ENCODE measurements at places on chromosomes 13 and 19.

DNA sequence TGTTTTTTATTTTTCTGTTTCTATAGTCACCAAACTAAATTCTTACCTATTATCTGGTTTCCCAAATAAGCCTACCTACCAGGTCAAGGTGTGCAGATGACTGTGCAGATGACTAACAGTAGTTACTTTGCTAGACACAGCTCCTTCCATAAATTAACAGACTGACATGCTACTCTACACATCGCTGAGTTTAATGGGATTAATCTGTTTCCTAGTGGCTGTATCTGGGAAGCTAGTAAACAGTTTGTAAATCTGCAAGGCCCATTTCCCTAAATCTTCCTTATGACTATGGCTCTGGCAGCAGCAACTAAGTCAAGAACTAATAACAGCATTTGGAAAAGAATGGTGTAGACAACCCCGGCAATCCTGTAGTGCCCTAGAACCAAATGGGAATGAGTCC, 27.9 kb downstream of the MIPEP start:
- no peak for DNase-seq

DNA sequence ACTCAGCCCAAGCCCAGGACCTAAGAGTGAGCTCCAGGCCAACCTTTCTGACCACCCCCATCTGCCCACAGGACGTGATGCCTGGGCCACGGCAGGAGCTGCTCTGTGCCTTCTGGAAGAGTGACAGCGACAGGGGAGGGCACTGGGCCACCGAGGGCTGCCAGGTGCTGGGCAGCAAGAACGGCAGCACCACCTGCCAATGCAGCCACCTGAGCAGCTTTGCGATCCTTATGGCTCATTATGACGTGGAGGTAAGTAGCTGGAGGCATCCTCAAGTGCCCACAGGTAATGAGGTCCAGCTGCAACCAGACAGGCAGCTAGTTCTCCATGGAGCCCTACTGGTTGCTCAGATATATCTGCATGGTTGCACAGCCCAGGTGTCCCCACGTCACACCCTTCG, 14.8 kb downstream of the DDX39A start:
- DNase-seq, result no peak

DNA sequence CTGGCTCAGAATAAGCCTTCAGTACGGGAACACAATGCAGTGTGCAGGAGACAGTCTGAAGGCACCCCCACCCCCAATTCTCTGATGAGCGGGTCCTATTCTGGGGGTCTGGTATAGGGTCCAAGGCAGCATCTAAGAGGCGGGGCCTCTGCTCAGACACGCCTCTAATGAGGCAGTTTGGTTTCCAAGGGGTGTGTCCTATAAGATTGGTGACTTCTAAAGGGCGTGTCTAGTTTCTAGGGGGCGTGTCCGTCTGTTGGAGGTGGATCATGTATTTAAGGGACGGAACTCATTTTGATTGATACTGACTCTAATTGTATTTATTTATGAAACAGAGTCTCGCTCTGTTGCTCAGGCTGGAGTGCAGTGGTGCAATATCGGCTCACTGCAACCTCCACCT, 8.7 kb downstream of the FIZ1 start:
- DNase-seq, result no peak

DNA sequence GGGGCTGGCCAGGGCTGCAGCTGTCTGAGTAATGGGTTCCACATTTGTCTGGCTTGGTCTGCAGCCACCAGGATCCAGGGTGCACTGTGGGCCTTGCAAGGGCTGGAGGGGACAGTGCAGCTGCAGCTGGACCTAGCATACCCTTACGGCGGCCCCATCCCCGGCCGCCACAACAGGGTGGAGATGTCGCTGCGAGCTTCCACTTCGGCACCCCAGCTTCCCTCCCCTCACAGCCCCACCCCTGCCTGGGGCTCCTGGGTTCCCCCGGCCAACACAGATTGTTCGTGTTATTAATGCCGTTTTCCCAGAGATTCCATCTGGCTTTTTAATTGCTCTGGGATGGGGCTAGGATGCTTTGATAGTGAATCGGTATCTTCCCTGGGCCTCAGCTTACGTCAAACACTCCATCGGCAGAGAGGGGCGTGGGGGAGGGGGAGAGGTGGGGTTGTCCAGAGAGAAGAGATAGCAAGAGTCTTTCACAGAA, 5.8 kb downstream of the CEBPA start:
- no peak for DNase-seq

DNA sequence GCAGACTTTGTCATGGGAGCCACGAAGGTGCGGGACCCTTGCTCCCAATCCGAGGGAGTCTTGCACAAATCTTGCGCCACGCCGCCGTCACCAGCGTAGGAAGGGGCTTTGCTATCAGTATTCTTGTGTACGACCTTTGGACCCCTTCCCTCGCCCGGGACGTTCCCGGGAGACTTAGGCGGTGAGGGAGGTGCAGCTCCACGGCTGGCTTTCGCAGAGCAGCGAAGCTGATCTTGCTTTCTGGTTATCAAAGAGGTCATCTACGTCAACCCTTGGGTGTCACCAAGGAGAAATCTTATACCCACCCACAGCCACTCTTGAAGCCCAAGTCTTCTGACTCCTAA, 583 bp downstream of the TECR start:
- no peak for DNase-seq

- DNase-seq, result no peak
These were observed 630 bp downstream of the RAP2A start for GRCh38 chr13:97434397-97435201.

- DNase-seq, result no peak
These were observed 10.2 kb upstream of the JSRP1 start for GRCh38 chr19:2266183-2266993.

GRCh38 chr13:93953841-93954240, 525.6 kb downstream of the DCT start:
- no peak for DNase-seq

GRCh38 chr13:46278474-46278873, 66.7 kb downstream of the LRRC63 start:
- DNase-seq, result no peak

- DNase-seq, result no peak
These were observed 197.9 kb downstream of the LHFPL6 start for GRCh38 chr13:39405107-39405506.

GRCh38 chr13:50733392-50733791, 110.1 kb downstream of the DLEU7 start:
- no peak for DNase-seq

DNA sequence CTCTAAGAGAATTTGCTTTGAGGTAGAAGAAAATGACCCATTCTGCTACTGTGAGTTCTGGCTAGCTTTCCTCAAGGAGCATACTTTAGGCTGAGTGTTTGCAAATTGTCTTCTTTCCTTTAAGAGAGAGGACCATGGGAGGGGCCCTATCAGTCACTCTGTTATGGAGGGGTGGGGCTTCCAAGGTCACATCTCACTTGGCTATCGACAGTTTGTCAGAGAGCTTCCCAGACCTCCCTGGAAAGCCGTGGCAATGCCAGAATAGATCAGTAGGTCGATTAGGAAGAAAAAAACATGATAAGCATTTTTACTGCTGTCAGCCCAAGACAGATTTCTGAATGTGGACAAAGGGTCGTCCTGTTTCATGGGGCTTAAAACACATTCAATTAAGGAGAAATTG, 93.3 kb downstream of the OXGR1 start:
- no peak for DNase-seq

DNA sequence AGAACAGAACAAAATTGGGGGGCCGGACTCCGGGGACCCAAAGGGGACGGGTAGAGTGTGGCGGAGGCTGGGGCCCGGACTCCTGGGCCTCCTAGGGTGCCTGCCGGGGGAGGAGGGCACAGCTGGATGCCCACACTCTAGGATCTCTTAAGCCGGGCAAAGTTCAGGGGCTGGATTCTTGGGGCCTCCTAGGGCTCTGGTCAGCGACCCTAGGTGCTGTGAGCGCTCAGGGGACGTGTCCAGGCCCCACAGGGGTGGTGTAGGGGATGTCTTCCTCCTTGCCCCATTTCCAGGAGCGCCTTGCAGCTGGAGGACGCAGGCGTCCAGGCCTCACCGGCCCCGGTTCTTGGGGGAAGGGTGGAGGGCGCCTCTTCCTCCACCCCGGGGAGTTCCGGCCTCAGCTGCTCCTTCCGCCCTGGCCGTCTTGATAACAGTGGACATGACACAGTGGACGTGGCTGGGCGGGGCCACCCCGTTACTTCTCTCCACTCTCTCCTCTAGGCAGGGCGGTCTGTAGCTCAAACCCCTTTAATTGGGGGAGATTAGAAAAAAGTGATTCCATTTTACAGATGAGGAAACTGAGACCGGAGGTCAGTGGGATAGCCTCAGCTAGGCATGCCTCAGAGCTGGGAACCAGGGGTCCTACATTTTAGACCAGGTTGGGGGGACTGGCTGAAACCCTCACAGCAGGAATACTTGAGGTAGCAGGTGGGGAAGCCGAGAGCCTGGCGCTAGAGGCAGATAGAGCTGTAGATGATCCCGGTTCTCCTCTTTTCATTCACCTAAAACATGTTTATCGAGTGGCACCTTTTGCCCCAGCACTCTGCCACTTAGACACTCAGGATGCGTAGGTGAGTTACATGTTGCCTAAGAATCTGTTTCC, 705 bp downstream of the STXBP2 start:
- no peak for DNase-seq

DNA sequence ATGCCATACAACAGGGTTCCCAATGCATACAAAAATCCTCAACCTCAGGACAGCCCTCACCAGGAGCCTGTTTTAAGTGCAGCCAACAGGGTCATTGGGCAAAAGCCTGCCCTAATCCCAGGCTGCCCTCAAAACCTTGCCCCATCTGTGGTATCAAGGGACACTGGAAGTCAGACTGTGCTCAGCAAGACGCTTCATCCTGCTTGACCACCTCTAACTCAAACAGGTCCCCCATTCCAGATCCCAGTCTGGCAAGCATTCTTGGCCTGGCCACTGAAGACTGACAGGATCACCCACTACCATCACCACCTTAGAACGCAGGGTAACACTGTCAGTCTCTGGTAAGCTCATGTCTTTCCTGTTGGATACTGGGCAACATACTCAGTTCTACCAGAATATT, 15.0 kb upstream of the ZSCAN4 start:
- DNase-seq, result no peak

DNA sequence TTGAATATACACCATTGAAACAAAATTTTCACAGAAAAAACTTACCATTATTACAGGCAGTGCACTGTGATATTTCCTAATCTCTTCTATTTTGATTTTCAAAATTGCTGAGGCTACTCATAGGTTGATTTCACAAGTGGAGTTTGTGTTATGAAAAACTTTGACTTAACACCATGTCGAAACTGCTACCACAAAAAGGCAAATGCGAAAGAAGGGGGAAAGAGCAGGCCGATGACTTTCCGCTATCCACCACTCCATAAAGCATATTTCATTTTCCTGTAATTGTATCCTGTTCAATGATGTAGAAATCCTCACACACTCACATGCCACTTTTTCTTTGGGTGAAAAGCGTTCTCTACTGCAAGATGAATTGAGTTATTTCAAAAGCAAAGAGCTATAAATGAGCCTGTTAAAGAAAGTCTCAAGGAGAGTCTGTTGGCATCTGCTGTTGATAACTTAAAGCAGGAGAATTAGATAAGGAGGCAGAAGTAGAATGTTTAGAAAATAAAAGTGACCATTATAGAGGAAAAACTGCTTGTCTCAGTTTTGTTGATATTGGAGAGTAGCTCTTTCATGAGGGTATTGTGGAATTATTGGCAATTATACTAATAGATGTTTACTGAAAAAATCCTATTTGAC, 18.8 kb downstream of the KL start:
- no peak for DNase-seq

DNA sequence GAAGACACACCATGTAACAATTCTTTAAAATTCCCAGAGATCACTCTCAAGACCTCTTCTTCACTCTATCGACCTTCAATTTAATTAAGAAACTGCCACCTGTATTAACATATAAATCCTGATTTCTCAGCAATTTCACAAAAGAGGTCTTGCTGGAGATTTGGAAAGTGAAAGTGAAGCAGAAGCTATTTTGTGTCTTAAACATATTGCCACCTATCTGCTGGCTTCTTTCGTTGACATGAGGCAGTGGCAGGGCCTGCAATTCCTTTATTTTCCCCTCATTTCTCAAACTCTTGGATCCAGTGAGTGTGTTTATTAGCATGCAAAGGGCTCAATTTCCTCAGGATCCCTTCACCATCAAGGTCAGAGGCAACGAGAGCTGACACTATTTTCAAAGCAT, 780.2 kb upstream of the SLITRK1 start:
- DNase-seq, result no peak
